GOT3 (cell line): ENCODE measurements at places on chromosomes 3 and 15.

DNA sequence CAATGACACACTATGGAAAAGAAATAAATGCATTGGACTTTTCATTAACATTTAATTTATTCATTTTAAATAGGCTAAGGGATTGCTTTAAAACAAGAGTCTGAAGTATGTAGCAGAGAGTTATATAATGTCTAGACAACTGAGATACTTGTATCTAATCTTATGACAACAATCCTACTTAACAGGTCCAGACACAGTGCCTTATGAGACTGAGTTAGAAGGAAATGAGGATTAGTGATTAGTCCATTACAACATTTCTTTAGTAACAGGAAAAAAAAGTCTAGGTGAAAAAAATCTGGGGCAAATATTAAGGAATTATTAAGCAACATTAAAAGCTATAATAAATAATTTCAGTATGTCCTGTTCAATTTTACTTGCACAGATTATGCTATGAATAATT, 140.6 kb downstream of the MEIS2 start:
- DNase-seq, result no peak

DNA sequence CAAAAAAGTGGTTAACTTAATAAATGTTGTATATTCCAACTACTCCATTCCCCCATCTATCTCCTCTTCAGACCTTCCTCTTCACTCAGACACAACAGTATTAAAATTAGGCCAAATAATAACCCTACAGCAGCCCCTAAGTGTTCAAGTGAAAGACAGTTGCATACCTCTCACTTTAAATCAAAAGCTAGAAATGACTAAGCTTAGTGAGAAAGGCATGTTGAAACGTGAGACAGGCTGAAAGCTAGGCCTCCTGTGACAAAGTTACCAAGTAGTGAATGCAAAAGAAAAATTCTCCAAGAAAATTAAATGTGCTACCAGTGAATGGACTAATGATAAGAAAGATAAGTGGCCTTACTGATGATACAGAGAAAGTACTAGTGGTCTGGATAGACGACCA, 71.7 kb downstream of the ANKRD28 start:
- DNase-seq, result no peak

- peak; percentile 15 for DNase-seq
These were observed 756 bp downstream of the CLPX start for GRCh38 chr15:65184305-65184867.

DNA sequence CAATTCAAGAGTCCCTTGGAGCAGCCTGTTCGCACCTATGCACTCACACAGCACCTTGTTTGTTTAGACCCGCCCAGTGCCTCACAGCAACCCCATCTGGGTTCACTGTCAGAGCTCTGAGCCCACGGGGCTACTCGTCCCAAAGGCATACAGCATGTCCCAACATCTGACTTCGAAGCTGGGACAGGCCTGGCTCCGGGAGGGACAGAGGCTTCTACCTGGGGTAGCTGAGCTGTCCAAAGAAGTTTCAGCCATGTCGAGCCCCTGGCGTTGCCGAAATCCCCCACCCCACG, 28.6 kb upstream of the CYP11A1 start:
- no peak for DNase-seq

DNA sequence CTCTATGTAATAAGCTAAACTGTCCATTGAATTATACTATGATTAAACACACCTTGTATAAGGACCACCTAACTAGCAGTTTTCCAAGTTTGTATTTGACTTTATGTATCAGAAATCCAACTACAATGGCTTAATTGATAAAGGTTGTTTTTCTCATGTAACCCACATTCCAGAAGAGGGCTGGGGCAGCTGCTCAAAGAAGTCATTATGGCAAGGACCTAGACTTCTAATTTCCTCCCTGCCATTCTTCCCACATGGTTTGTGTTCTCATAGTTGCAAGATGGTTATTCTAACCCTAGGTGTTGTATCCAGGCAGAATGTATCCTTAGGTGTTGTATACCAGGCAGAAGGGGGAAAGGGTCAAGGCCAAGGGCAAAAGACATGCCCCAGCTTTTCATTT, 35.7 kb downstream of the GPR176 start:
- no peak for DNase-seq

DNA sequence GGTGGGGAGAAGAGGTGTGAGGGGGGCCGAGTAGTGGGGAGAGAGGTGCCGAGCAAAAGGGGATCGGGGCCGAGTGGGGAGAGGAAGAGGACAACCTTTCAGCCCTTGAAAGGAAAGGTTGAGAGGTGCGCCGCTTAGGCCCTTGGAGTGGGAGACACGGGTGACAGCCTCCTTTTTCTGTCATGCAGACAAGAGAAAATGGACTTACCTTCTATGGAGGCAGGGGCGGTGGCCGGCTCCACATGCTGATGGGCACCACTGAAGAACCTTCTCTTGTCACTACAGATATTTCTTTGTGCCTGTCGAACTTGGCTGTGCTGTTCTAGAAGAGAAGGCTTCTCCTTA, 421 bp downstream of the KLHL18 start:
- DNase-seq, result no peak

DNA sequence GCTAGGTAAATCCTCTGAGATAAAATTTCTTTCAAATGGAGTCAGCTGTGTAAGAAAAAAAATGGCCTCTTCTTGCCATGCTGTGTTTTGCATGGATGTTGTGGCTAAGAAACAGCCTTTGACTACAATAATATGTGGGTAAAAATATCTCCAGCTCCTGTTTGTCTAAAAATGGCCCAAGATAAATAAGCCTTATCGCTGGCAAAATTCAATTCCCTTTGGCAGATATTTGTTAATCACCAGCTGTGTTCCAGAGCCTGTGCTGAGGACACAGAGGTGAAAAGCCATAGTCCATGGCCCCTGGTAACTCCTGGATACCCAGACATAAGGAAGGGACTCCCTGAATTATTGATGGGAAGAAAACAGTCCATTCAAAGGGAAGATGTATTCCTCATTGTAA, 15.3 kb upstream of the RAMAC start:
- DNase-seq, result no peak

DNA sequence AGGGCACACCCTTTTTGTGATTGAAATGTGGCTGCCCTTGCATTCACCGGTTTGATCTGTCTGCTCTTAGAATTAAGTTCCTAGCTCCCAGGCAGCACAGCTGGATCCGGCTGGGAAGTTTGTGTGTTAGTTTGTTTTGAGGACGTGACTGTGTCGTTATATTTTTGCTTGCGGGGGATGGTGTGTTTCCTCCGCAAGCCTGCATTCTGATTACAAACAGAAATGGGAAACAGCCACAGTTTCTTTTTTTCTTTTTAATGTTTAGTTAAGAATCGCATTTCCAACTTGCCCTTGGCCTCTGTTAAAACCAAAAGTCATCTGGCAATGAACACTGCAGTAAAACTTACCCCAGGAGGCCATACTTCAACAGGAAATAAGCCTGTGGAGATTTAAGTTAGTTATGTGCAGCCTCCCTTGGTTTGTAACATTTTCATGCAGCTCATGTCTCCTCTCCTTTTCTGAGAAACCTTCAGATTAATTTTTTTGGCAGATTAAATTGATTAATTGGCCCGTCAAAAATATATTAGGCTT, 888 bp downstream of the TMOD3 start:
- no peak for DNase-seq

GRCh38 chr3:37862219-37862902, 681 bp downstream of the CTDSPL start:
- no peak for DNase-seq

GRCh38 chr3:132669256-132669777, 9.2 kb downstream of the UBA5 start:
- no peak for DNase-seq
